Stimulated activated CD8-positive, alpha-beta memory T cell treated with anti-CD3 and anti-CD28 coated beads, Interleukin-2, amount 100 ng/mL, for 1 hour (primary cell): ENCODE measurements at places on chromosomes 4 and X.

DNA sequence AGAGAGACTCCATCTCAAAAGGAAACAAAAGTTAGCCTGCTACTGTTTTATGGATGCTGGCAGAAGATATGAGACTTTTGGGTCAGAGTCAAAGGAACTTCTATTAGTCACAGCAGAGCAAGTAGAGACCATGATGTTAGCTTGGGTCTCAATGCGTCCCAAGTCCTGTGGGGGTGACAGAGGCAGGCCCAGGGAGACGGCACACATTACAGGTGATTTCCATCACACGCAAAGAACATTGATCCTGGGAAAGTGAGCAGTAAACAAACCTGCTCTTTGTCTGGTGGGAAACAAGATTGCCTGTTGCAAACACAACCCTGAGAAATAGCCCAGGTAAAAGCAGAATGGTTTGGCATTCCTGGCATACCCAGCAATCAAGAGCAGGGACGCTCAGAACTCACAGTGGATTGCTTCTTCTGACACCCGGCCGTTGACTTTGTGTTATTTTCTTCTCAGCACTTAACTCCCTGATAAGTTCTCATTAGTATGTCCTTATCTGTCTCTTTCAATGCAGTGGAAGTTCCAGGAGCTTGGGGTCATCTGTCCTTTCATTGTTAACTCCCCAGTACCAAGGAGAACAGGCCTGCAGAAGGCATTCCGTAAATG lies 51.2 kb upstream of the LGI2 start:
- DNase-seq, result no peak

DNA sequence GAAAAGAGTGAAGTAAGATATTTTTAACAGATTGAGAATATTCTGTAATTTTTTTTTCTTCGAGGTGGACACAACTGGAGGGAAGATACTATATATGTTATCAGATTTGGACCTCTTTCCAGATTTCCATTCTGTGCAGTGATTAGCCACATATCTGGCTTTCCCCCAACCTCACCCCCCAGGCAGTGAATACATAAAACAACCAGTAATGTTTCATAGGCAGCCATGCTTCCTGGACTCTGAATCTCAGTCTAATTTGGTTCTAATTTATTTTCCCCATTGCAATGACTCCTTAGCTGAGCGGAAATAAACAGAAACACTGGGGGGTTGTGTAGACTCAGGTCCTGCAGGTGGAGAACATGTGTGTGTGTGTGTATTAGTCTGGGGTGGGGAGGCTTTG lies 226.5 kb downstream of the FBXW7 start:
- DNase-seq, result no peak

DNA sequence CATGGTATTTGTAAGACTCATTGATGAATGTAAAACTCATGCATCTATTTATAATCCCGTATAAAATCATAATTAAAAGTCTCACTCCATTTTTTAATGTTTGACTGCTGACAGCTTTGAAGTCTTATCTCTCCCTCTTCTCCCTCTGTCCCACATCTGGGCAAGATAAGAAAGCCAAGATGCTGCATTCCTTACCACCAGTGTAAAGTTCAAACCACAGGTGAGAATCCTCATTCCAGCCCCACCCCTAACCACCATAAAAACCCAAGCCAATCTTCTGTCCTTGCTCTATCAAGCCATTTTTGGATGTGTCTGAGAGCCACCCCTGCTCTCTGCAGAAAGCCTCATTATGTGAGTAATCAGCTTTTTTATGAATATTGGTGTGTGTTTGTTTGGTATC lies 59.3 kb upstream of the MAGED1 start:
- DNase-seq, result no peak

GRCh38 chr4:57083090-57083489 lies 27.1 kb downstream of the IGFBP7 start:
- no peak for DNase-seq

DNA sequence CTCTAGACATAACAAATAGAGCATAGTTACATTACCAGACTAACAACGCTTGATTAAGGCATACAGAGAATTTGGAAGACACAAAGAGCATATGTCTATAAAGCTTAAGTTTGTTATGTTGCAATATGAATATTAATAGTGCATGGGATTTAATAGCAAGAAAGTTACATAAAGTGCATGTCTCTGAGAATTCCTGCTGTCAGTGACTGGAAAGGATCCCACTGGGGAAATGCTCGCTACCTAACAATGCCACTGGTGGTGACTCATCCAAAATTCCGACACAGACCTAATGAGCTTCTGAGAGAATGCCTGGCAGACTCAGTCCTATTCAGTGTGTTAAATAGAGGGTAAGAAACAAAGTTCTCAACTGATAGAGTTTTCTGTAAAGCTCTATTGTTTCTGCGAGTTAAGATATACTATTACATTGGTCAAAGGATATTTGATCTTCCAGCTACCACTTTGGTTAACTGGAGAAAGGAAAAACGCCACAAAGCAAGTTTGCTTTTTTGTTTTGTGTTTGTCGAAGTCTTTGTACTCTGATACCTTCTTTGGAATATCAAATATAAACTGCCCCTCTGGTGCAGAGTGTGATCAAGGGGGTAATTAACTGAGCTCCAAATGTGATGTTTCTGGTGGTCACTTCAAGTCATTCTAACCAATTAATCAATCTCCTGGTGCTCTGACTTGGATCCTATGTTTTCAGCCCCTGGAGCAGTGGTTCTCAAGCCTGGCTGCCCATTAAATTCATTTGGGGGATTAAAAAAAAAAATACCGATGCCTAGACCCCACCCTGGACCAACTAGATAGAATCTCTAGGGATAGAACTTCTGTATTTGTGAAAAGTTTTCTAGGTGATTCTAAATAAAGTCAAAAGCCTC lies 107.9 kb downstream of the PALLD start:
- no peak for DNase-seq

DNA sequence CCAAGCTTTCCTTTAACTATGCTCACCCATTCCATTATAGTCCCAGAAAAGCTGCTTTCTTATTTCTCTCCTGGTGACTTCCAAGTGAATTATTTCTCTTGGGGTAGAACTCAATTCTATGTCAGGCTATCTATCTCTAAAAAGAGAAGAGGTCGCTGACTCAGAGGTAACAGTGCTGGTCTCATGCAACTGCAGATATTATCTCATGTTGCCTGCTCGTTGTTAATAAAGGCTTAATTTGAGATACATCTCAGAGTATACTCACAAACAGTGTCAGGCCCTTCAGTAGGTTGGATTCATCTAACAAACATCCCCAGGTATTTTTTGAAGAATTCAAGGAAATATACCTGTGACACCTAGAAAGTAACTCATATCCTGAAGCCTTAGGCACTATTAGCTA lies 2.7 kb downstream of the TMEM154 start:
- no peak for DNase-seq

DNA sequence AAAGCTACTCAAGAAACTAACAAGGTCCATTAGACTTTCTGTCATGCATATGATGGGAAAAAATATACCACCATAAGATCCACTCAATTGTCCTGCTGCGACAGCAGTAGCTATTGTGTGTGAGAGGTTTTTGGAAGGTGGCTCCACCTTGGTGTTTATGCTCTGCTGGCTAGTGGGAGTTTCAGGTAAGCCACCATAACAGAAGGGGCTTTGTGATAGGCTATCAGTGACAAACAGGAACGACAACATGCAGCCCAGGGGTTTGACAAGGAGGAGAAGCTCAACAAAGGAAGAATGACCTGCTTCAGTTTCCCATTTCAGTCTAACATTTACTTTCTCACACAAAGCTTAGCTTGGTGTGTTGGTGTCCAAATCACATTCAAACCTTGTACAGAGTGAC lies 182.6 kb downstream of the ATOH1 start:
- no peak for DNase-seq

DNA sequence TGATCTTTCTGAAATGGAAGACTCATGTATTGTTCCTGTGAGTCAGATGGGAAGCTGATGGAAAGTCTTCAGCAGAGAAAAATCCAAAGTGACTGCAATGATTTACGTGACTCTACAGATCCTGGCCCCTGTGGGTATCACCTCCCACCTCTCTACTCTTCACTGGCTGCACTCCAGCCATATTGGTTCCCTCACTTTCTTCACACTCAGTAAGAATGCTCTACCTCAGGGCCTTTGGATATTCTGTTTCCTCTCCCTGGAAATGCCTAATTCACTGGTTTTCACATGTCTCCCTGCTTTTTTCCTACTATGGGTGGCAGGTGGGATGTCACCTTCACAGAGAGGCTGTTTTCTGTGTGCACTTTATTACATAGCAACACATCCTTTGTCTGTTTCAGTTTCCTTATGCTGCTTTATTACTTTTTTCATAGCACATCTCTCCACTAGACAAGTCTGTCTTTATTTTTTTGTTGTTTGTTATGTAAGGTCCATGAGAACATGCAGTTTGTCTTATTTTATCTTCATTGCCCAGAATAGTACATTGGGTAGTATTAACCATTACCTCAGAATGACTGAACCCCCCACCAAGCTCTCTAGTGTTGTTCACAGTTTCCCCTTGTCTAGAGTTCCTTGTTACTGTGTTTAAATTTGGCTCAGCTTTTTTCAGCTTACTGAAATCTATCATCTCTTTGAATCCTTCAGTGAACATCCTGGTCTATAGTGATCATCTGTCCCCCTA lies 57.6 kb upstream of the CLNK start:
- no peak for DNase-seq

DNA sequence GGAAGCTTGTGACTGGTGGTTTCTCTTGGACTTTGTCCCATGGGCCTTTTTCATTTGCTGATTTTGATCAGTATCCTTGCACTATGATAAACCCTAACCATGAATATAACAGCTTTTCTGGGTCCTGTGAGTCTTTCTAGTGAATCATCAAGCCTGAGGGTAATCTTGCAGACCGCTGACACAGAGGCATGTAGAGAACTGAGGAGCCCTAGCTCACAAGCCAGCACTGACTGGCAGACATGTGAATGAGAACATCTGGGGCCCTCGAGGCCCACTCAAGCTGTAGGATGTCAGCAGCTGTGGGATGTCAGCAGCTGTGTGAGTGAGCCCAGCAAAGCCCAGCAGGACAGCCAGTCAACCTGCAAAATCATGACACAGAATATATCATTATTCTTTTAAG lies 36.7 kb downstream of the HMGB3 start:
- no peak for DNase-seq
